GM12878 (cell line): ENCODE measurements at places on chromosomes 6 and 20. TPM values are rescaled to one million over a fixed set of nuclear protein-coding genes. Genes with fewer than 3 reads are reported as not detected.

KIF13A gene
- 0.26 and 0.53 TPM in 2 replicates for total RNA-seq

SAPCD1 gene
- 8.6 and 13.0 TPM in 2 replicates for total RNA-seq

NKX2-2 gene
- not detected in 2 replicates for total RNA-seq

SLC12A5 gene
- 2.7 and 3.1 TPM in 2 replicates for total RNA-seq

PDYN gene
- total RNA-seq, result not detected in 2 replicates

PDRG1 gene
- 20.9 and 21.4 TPM in 2 replicates for total RNA-seq

SLC16A10 gene
- 10.6 and 11.0 TPM in 2 replicates for total RNA-seq

ERGIC3 gene
- 142 and 149 TPM in 2 replicates for total RNA-seq

LST1 gene
- total RNA-seq, result 16.5 and 20.6 TPM in 2 replicates

COL21A1 gene
- not detected in 2 replicates for total RNA-seq

CASS4 gene
- 0.19 and 0.21 TPM in 2 replicates for total RNA-seq

PACRG gene
- total RNA-seq, result not detected in 2 replicates

BANF2 gene
- total RNA-seq, result not detected in 2 replicates

SLC22A2 gene
- not detected in 2 replicates for total RNA-seq

PHACTR3 gene
- total RNA-seq, result 0.29 TPM in 1 of 2 replicates, not detected in the other

PTK6 gene
- 0.21 and 0.24 TPM in 2 replicates for total RNA-seq

QRSL1 gene
- total RNA-seq, result 13.5 and 15.8 TPM in 2 replicates

SIM1 gene
- total RNA-seq, result not detected in 2 replicates

LPIN3 gene
- 0.49 and 0.51 TPM in 2 replicates for total RNA-seq

LPA gene
- total RNA-seq, result 2.8 TPM in 2 replicates

GPR6 gene
- total RNA-seq, result not detected in 2 replicates
